ENCODE measurements at places on chromosomes 4 and X. TPM values are rescaled to one million over a fixed set of nuclear protein-coding genes. Genes with fewer than 3 reads are reported as not detected.

Gene F8A2
- total RNA-seq: 1.0 TPM

Gene GPR173
- 6.4 TPM for total RNA-seq

Gene MED28
- 8.9 TPM for total RNA-seq

Gene GAB1
- total RNA-seq: 17.2 TPM

Gene ZNF674
- total RNA-seq: 3.8 TPM

Gene RTL3
- total RNA-seq: not detected

Gene CD38
- not detected for total RNA-seq

Gene NAT8L
- 9.0 TPM for total RNA-seq

Gene FDCSP
- total RNA-seq: not detected

Gene NLRP2B
- not detected for total RNA-seq

Gene XG
- total RNA-seq: 0.33 TPM

Gene JADE3
- 11.2 TPM for total RNA-seq

Gene SLC34A2
- 3.3 TPM for total RNA-seq

Gene KLHL34
- not detected for total RNA-seq

Gene TLR2
- 17.9 TPM for total RNA-seq

Gene RBMXL3
- total RNA-seq: not detected

Gene RIBC1
- total RNA-seq: 0.41 TPM

Gene FRG1
- total RNA-seq: 37.0 TPM

Gene BMX
- total RNA-seq: not detected

Gene CLCN5
- total RNA-seq: 15.6 TPM

Gene TMPRSS11D
- total RNA-seq: not detected

Gene UGT2B11
- not detected for total RNA-seq

Gene SH3D19
- 26.0 TPM for total RNA-seq

Gene SMR3B
- not detected for total RNA-seq

Gene TMEM31
- total RNA-seq: not detected

Gene SSX2B
- not detected for total RNA-seq

Gene ARMCX4
- 1.8 TPM for total RNA-seq

Gene USP46
- total RNA-seq: 12.6 TPM

Gene TLR1
- 0.67 TPM for total RNA-seq

Gene S100P
- 8.8 TPM for total RNA-seq

Gene MTNR1A
- not detected for total RNA-seq

Gene NXF2B
- total RNA-seq: not detected

Gene ATP1B4
- not detected for total RNA-seq

Gene PNMA3
- 1.7 TPM for total RNA-seq
